ENCODE measurements at places on chromosomes 7 and 10.

- DNase-seq: no peak
Observed at GRCh38 chr10:97919012-97919411, 69.4 kb downstream of the GOLGA7B start.

GRCh38 chr10:29598851-29599311 is 35.9 kb downstream of the SVIL start:
- no peak for DNase-seq

DNA sequence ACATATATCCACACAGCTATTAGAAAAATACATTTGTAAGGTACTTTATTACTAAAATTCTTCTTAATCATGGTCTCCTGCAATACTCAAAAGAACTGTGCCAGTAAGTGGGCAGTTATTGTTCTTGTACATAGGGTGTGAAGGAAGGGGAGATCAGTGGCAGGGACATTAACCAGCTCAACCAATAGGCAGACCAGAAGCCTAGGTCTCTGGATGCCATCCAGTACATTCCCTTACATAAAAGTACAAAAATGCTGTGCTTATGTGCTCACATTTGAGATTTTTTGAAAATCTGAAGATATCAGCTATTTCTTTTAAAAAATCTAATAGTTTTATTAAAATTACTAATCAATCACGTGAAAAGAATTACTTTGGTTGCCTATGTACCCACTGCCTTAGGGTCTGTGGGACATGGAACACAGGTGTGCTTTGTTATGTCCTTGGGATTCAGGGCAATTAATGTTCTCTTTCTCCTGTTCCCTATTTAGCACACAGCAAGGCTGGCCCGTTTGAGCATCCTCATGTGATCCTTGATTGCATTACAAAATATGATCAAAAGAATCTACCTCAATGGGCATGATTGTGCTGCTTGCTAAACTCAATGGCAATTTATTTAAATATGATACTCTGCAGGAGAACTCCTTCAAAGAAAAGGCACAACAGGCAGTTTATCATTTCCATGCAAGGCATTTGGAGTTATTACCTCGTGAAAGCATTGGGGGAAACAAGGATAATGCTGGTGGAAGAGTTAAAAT is 22.7 kb downstream of the TWIST1 start:
- DNase-seq: no peak

- no peak for DNase-seq
Observed at GRCh38 chr10:21721000-21721665, 187.1 kb downstream of the MLLT10 start.

DNA sequence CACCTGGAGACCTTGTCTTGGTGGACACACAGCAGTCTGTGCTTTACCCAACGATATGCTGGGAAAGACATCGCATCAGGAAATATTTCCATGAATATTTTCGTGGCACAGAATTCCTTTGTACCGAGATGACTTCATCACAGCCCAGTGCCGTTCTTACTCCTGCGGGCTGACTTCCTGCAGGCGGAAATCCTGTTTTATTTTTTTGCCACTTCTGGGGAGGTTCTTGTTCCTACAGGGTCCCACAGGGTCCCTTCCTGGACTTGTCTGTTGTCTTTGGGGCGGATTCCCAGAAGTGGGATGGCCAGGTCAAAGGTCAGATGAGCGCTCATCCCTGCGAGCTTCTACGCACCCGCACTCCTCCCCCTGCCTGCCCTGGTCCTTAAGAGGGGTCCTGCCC is 86.5 kb downstream of the DNAJB6 start:
- DNase-seq: no peak

GRCh38 chr7:35593899-35594298 is 101.0 kb downstream of the HERPUD2 start:
- no peak for DNase-seq

DNA sequence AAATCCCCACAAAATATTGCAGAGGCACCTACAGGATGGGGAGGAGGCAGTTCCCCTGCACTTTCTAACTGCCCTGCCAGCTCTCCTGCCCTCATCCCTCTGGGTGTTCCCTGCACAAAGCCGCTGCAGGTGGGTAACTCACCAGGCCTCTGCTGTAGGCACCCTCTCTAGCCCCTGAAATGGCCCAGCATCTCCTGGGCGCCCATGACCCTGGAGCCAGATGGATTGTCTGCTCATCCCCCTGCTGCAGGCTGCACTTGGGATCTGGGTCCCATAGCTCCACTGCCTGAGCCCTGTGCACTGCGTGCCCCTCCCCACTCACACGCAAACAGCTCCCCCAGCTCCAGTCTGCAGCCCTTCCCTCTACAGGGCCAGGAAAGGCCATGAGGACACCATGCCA is 130.9 kb downstream of the C10orf105 start:
- no peak for DNase-seq

DNA sequence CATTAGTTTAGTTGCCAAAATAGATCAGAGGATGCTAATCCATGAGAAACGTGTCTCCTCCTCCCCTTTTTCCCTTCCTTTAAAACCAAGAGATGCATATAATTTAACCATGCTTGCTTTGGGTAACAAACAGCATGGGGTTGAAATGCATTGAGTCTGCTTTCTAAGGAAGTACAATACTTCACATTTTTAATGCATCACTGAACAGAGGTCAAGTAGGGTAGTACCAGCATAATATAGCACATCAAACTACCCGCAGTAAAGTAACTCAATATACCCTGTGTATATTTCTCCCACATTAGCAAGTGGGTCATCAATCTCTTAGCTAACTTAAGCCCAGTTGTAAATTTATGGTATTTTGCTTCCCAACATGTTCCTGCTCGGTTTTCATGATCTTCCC is 239.3 kb upstream of the SEMA3C start:
- no peak for DNase-seq

DNA sequence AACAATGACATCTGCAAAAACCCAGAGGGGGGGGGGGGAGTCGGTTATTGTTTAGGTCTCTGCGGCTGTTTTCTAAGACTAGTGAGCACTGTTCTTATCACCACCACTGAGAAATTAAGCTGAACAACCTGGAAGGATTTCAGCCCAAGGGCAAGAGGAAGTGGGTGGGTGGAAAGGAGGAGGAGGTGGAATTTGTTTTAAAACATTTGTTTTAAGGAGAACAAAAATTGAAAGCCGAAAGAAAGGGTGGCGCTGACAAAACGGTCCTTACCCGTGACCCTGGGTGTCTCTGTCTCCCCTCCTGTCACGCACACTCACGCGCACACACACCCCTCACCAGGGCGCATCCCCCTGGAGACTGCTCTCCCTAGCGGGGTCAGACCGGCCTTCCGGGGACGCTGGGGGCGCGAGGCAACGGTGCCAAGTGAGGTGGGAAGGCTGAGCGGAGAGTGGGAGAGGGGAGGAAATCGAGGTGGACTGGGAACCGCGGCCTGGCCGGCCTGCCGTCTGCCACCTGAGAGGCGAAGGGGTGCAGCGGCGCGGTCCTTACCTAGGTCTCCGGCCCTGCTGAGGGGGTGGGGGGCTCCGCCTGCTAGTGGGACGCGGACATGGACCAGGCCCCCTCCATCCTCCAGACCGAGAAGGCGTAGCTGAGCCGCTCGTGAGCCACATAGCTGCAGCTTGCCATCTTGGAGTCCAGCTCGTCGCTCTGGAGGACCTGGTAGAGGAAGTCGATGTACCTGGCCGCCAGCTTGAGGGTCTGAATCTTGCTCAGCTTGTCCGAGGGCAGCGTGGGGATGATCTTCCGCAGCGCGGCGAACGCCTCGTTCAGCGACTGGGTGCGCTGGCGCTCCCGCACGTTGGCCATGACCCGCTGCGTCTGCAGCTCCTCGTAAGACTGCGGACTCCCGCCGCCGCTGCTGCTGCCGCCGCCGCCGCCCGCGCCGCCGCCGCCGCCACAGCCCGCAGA is 1.0 kb downstream of the TWIST1 start:
- no peak for DNase-seq

GRCh38 chr10:71726580-71727104 is 7.1 kb upstream of the C10orf105 start:
- DNase-seq: no peak

DNA sequence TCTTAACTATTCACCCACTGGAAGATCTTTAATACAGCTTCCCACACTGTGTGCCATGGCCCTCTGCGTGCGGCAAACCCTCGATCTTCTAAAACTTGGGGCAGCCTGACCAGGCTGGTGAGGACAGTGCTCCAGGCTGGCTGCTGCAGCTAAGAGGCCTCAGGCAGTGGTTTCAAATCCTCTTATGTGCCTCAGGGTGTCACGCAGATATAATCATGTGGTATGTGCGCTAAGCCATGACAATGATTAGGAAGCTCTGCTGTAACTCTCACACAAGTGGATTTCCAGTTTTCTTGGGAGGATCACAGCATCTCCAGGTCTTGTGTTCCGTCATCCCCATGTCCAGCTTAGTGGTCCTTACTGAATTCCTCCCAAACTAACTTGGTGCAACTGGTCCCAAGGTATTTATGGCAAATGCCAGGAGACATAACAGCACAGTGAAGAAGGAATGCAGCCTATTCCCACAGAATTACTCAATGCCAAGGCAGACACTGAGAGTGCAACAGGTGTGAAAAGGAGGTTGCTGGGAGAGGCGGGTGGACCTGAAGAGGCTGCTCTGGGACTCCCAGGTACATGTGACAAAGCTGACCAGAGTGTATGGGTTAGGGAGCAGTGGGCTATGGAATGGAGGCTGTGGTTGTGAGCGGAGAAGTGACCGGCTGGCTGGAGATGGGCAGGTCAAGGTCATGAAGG is 2.3 kb downstream of the HPS1 start:
- DNase-seq: no peak

- DNase-seq: no peak
Observed at GRCh38 chr10:90344226-90344625, 513.6 kb downstream of the HTR7 start.

DNA sequence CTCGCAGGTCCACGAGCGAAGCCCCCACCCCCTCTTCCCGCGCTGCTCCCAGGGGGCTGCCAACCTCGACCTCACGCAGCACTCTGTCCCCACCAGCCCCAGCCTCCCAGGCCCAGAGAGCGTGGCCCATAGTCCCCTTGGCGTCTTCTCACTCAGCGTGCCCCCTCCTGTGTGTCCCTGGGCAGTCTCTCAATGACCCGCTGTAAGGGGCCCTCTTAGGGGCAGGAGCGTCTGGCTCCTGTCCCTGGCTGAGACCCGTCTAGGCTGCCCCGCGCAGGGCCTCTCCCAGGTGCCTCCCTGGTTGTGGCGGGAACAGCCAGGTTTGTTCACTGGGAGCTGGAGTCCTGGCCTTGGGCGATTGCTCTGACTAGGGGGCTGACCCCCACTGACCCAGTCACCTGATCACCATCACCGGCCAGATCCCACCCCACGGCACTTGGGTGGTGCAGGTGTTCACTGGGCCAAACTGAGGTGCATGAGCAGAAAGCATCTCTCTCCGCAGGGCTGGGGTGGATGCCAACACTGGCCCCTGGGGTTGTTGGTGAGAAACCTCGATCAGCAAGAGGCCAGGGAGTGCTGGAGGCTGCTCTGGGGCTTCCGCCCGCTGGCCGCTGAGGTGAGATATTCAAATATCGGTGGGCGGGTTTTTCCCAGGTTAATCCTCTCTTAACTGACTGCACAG is 12.6 kb upstream of the WDFY4 start:
- no peak for DNase-seq

GRCh38 chr7:7641129-7641663 is 644 bp downstream of the UMAD1 start:
- DNase-seq: no peak

DNA sequence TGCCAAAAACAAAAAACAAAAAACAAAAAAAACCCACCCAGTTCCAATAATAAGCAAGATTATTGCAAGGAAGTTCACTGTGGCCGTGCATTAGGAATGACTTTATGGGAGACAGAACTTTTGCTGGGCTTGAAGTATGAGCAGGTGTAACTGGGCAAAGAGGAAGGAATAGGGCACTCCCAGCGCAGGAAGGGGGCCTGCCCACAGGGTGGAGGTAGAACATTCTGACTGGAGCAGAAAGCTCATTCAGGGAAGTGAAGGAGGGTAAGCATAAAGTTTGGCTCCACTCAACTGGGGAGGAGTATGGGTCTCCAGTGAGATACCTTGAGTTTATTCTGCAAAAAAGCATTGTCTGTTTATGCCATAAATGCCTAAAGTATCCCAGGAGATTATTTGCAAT is 42.1 kb upstream of the WIPF3 start:
- DNase-seq: no peak
